ENCODE measurements at places on chromosomes 2 and 18. TPM values are rescaled to one million over a fixed set of nuclear protein-coding genes. Genes with fewer than 3 reads are reported as not detected.

Gene RNF125
- total RNA-seq = 2.6 TPM

DNA sequence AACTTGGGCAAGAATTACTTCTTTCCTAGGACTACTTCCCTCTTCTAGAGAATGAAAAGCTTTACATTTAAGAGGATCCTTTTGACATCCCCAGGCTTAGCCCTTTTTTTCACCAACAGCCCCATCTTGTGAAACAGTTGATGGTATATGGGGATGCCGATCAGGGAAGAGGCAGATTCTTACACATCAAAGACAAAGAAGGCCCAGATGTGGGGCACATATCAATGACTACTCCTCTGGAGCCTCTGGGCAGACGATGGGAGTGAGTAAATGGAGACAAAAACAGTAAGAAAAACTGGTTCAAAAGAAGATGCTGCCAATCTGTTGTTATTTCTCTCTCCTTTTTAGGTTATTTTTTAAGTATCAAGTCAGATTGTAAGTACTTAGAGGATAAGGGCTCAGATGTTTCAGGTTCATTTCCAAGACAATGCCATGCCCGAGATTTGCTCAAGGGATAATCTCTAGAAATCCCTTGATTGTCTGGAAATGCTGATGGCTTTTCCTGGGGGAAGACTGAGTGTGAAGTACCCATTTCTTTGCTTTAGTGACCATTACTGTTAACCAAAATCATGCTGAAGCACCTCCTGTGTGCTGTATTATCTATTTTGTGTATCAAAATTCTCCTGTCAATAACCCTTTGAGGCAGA, 117.5 kb downstream of the EPHA4 start:
- no peak for DNase-seq
- no peaks in the 10 kb centered on the region for H3K36me3 ChIP-seq
- no peak overlapping the region for H3K4me3 ChIP-seq
- H3K4me1 ChIP-seq = no peaks in the 10 kb centered on the region
- H3K27ac ChIP-seq = no peak overlapping the region

DNA sequence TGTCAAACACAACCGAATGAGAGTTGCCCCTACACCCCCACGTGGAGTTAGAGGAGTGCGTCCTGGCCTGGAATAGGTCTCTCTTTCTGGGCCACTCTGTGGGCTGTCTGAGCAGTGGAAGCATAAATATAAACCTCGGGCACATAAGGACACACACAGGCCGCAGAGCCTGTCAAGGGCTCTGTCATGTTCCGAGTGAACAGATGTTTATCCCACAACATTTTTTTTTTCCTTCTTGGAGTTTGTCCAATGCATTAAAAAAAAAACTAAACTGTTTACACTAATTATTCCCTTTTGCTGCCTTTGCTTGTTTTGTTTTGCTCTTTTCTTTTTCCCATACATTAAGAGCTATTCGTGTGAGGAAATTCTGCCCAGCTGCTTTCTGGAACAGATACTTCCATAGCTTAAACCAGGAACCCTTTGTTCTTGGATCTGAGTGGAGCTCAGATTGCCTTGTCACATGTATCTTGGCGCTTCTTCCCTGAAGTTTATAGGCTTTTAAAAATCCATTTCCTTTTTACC, 228.3 kb upstream of the FOSL2 start:
- no peak overlapping the region for H3K4me3 ChIP-seq
- DNase-seq = peak; percentile 38
- H3K27me3 ChIP-seq = no peaks in the 10 kb centered on the region
- no peaks in the 10 kb centered on the region for H3K36me3 ChIP-seq
- H3K4me1 ChIP-seq = peaks cover 20% of the 10 kb centered on the region

Gene RAD51AP2
- 0.26 TPM for total RNA-seq

DNA sequence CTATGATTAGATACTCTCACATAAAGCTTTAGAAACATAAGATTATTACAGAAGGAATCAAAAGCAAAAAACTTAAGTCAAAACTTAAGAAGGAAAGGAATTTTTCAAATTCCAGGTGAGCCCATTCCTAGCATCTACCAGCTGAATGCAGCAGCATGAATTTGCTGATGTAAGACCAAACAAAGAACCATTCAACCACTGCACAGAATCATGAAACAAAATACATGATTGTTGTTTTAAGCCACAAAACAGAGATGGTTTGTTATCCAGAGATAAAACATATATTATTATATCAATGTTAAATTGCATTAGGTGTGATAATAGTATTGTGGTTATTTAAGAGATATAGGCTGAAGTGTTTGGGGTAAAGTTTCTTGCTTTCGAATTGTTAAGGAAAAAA, 29.0 kb downstream of the PIGN start:
- no peak overlapping the region for H3K4me3 ChIP-seq
- H3K36me3 ChIP-seq = no peaks in the 10 kb centered on the region
- H3K27me3 ChIP-seq = no peaks in the 10 kb centered on the region
- no peaks in the 10 kb centered on the region for H3K4me1 ChIP-seq
- no peak overlapping the region for H3K27ac ChIP-seq

Gene ZNF804A
- not detected for total RNA-seq

DNA sequence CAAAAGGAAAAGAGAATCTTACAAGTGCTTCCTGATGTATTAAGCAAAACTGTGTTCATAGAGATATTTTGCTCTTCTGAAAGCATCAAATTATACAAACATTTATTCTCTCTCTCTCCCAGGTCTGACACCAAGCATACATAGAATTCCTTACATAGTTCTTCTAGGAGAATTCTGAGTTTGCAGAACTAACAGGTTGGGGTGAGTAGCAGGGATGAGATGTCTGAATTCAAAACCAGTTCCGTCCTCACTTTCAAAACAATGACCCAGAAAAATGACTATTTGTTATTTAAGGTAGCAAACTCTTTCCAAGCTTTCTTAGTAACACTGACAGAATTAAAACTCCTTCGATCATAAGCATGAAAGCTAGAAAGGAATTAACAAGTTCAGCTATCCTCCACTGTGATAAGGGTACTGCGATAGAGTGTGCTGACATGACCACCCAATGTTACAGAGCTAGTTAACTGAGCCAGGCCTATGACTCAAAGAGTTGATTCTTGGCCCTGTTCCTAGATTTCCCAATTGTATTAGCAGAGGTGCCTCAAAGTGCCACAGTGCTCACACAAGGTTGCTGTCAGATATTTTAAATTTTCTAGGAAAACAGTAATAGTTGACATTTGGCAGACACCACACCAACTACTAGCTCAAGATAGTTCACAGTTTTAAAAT, 85.8 kb upstream of the SETBP1 start:
- H3K27me3 ChIP-seq = no peaks in the 10 kb centered on the region
- H3K36me3 ChIP-seq = no peaks in the 10 kb centered on the region
- peaks cover 13% of the 10 kb centered on the region for H3K4me1 ChIP-seq
- DNase-seq = no peak
- no peak overlapping the region for H3K4me3 ChIP-seq
- no peak overlapping the region for H3K27ac ChIP-seq

GRCh38 chr2:228675646-228676045, 494.2 kb upstream of the SPHKAP start:
- no peak for DNase-seq
- no peaks in the 10 kb centered on the region for H3K4me1 ChIP-seq
- no peak overlapping the region for H3K4me3 ChIP-seq
- no peaks in the 10 kb centered on the region for H3K36me3 ChIP-seq

Gene SIX3
- total RNA-seq = not detected

DNA sequence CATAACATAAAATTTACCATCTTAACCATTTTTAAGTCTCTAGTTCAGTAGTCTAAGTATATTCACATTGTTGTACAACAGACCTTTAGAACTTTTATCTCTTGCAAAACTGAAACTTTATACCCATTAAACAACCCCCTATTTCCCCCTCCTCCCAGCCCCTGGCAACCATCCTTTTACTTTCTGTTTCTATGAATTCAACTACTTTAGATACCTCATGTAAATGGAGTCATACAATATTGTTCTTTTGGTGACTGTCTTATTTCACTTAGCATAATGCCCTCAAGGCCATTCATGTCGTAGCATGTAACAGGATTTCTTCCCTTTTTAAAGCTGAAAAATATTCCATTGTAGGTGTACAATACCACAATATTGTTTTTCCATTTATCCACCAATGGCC, 129.8 kb downstream of the PDE11A start:
- no peak overlapping the region for H3K4me3 ChIP-seq
- H3K27me3 ChIP-seq = no peaks in the 10 kb centered on the region
- DNase-seq = no peak
- no peaks in the 10 kb centered on the region for H3K36me3 ChIP-seq

DNA sequence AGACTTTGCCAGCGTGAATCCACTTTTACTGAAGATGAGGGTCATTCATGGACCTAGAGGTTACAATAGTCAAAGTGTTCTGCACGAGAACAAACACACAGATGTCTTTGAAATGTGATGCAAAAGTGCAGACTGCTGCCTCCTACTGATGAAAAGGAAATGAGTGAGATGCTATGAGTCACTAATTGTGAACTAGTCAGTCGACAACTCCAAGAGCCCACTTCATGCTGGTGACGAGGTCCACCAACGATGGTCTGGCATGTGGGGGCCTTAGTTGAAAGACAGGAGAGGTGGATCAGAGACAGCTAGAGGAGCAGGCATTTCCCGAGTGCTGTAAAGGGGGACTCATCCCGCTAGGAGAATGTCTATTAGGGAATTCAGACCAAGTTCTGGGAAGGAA, 17.1 kb upstream of the ZNF236 start:
- no peak overlapping the region for H3K4me3 ChIP-seq
- DNase-seq = no peak
- H3K4me1 ChIP-seq = peaks cover 11% of the 10 kb centered on the region
- H3K27ac ChIP-seq = no peak overlapping the region
- H3K36me3 ChIP-seq = no peaks in the 10 kb centered on the region
